ENCODE measurements at places on chromosomes 5 and 9. TPM values are rescaled to one million over a fixed set of nuclear protein-coding genes. Genes with fewer than 3 reads are reported as not detected.

Gene SLC6A18
- total RNA-seq, result not detected

Gene CNTNAP3B
- 7.8 TPM for total RNA-seq

Gene CDH9
- total RNA-seq, result not detected

Gene TTC23L
- total RNA-seq, result 0.52 TPM

Gene YTHDC2
- total RNA-seq, result 15.6 TPM

Gene CDC25C
- 0.26 TPM for total RNA-seq

Gene C5orf52
- not detected for total RNA-seq

Gene FOXI1
- not detected for total RNA-seq

Gene PLPP7
- 1.7 TPM for total RNA-seq

Gene DBH
- not detected for total RNA-seq

Gene ELOVL7
- 0.09 TPM for total RNA-seq

Gene CHSY3
- 1.3 TPM for total RNA-seq

Gene KCNV2
- not detected for total RNA-seq

Gene GZMA
- total RNA-seq, result not detected

Gene ZNF366
- not detected for total RNA-seq

Gene FUT7
- not detected for total RNA-seq

Gene C1QTNF3
- 1.1 TPM for total RNA-seq

Gene TERT
- total RNA-seq, result not detected
